ENCODE measurements at places on chromosomes 3 and 15.

DNA sequence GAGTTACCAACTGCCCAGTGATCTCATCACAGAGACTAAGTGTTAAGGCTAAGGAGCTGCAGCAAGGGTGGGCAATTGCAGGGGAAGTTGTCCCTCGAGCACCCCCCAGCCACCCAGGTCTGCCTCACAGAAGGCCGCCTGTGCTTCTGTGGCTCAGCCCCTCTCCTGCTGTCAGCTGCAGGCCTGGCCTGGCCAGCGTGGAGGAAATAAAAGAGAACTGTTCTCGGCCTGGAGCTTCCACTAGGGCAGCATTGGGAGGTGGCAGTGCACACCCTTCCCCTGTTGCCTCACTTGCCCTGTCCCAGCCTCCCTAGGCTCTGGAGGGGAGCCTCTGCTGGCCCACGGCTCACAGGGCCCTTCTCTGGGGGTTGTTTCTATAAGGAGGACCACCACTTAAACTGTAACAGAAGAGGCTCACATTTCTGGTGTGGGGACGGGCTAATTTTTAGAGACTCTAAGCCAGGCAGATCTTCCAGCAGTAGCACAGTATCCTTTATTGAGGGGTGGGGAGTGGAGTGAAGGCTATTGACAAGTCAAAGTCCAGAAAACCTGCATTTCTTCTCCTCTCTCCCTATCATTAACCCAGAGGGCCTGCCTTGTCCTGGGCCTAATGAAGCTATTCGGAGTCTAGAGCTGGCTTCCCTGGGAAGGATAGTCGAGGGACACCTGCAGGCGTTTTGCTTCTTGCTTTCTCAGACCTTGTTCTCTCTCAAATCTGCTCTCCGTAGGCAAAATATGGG is 75.6 kb upstream of the ADPGK start:
- DNase-seq, result no peak

DNA sequence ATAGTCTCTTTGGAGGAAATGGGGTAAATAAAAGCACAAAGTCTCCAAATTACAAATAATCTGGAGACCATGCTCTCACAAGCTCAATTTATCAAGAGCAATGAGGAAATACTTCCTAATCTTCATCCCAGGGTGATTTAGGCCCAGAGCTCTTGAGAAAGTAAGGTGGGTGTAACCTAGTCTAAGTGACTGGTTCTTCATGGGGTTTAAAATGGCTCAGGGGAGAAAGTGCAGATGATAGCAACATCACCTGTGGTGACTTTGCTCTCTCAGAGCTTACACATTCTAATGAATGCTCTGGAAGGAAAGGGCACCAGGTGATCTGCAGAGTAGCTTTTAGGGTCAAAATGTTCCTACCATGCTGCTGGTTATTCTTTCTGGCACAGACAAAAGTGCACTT is 118.4 kb upstream of the TP63 start:
- DNase-seq, result no peak

- DNase-seq, result peak; percentile 21
Observed at GRCh38 chr3:160564949-160565441, 376 bp downstream of the KPNA4 start.

DNA sequence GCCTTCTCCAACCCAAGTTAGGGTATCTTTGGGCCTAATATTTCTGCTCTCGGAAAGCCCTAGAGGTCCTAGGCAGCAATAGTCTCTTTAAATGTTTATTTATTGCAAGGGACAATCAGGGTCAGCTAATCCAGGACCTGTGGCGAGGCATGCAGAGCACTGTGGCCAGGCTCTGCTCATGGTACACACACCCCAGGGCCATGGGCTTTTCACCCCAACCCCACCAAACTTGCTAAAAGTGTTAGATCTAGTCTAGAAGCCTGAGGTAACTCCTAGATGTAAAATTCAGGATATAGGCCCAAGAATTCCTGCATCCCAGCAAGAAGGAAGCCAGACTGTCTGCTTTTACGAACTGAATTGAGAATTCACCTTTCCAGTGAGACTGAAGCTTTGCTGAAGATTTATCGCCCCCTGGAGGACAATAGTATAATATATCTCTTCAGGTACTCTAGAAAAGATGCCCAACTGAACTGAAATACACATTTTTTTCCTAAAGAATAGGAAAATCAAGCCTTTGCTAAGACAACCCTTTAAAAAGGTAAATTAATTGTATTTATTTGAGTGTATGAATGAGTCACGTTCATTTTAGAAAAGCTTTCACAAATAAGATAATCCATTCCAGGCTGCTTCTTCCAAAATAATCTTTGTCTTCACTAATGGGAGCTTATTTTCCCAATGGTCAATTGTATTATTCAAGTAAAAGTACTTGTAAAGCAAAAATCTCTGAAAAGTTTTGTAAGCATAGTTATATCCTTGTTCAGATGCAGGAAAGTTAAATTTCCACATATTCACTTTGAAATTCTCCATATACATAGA is 89.8 kb downstream of the LRRC3B start:
- no peak for DNase-seq

DNA sequence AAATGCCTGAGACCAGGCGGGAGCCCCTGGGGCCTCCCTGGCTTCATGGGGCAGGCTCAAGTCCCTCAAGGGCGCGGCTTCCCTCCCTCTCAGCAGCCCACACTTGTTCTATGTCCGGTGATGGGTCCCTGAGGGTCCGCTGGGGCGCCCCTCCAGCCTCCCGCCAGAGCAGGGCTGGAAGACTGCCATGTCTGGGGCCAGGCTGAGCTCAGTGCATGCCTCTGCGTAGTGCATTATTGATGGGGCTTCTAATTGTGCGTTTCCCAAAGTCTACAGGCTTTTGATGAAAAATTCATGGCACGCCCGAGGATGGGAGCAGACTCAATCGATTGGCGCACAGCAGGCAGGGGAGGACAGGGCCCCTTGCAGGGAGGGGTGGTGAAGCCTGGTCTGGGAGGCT is 51.3 kb downstream of the CYP11A1 start:
- DNase-seq, result no peak

DNA sequence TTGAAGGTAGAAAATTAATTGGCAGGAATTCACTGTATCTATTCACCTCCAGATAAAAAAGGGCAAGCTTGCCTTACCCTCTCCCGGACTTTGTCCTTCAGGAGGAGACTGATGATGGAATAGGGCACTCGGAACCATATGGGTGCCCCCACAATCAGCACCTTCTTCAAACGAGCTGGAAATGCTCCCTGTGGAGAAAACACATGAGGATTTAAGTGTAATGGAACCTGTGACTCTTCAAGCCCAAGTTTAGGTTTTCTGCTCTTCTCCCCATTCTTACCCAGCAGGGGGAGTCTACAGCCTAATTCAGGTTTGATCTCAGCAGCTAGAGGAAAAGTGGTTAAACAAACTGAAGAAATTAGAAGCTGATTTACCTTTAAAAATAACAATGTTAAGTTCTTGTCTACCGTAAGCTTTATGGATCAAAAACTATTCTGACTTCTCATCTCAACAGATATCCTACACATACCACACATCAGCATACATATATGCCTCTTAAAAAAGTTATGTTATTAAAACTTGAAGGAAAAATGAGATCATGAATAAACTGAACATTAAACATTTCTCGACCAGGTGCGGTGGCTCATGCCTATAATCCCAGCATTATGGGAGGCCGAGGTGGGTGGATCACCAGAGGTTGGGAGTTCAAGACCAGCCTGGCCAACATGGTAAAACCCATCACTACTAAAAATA is 57.5 kb upstream of the SIN3A start:
- no peak for DNase-seq

- no peak for DNase-seq
Observed at GRCh38 chr3:53346514-53346913, 829 bp downstream of the DCP1A start.

GRCh38 chr3:148848410-148848809 is 16.7 kb upstream of the CPA3 start:
- no peak for DNase-seq

- no peak for DNase-seq
Observed at GRCh38 chr15:100448481-100448880, 80.3 kb downstream of the CERS3 start.

GRCh38 chr3:67601385-67601784 is 53.0 kb downstream of the SUCLG2 start:
- no peak for DNase-seq

- no peak for DNase-seq
Observed at GRCh38 chr15:85879334-85880163, 84.8 kb upstream of the KLHL25 start.

DNA sequence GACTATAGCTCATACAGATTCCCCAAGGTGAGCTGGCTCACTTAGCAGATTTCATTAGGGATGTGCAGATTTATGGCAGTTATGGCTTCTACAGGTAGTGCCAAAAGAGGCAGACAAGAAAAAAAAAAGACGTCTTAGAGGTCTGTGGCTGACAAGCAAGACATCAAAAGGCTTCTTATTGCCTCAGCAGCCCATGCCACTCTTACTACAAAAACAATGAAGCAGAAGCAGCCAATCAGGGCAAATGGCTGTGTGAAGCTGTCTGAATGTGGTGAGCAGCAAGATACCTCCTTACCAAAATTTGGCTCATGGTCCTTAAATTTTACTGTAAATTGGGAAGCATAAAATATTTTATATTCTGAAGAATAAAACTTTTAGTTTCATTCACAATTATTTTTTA is 557.5 kb upstream of the GOLIM4 start:
- DNase-seq, result no peak

GRCh38 chr15:57516327-57517029 is 75.2 kb upstream of the MYZAP start:
- DNase-seq, result no peak

- no peak for DNase-seq
Observed at GRCh38 chr15:61700803-61701202, 359.4 kb downstream of the VPS13C start.

GRCh38 chr3:135908737-135909136 is 56.8 kb upstream of the PPP2R3A start:
- DNase-seq, result no peak

DNA sequence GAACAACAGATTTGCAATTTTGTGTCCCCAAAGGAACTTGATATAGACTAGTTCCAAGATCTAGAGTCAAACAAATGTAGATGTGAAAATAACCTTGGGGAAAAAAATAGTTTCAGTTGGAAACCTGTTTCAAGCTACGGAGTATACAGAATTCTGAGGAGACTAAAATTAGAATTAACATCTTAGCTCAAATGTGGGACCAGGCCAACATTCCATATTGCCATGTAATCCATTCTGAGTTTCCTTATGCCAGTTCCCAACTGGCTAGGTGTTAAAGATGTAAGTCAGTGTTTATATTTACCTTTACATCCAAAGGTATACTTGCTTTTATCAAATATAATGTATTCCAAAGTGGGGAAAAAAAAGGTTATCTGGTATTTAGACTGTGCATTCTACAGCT is 76.3 kb downstream of the UBE3A start:
- no peak for DNase-seq

- peak; percentile 78 for DNase-seq
Observed at GRCh38 chr3:36944641-36945270, at the start of gene TRANK1. Gene TRANK1 (minus strand): TSS chr3:36945054. CDS start chr3:36944809, 245 bp downstream.

- DNase-seq, result no peak
Observed at GRCh38 chr3:150746791-150747590, 16.0 kb downstream of the SIAH2 start.

- DNase-seq, result no peak
Observed at GRCh38 chr3:152428577-152428976, 159.8 kb downstream of the MBNL1 start.

GRCh38 chr15:38992930-38993329 is 428.3 kb upstream of the RASGRP1 start:
- no peak for DNase-seq

DNA sequence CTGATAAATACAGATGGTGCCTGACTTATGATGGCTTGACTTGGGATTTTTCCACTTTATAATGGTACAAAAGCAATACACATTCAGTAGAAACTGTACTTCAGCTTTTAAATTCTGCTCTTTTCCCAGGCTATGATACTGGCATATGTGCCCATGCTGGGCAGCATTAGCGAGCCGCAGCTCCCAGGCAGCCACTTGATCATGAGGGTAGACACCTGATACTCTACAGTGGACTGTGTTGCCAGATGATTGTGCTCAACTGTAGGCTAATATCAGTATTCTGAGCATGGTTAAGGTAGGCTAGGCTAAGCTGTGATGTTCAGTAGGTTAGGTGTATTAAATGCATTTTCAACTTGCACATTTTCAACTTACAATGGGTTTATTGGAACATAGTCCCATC is 17.7 kb upstream of the FEM1B start:
- DNase-seq, result no peak

DNA sequence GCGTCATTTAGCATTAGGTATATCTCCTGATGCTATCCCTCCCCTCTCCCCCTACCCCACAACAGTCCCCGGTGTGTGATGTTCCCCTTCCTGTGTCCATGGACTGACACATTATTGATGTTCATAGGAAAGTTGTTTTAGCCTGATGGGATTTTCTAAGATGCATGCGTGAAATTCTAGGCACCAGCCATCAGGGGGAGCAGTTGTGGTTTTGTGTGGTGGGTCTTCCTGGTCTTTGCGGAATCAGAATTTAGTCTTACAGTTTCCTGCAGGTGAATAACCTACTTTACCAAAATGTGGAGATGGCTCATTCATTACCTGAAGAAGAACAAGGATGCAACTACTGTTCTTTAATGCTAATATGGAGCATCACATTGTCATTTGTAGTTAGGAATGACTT is 455.0 kb upstream of the THBS1 start:
- DNase-seq, result peak; percentile 4

All from stimulated activated CD8-positive, alpha-beta memory T cell treated with anti-CD3 and anti-CD28 coated beads, Interleukin-4, amount 100 ng/mL, for 4 hours (primary cell).